CD4-positive, alpha-beta memory T cell (primary cell): ENCODE measurements at places on chromosomes 2 and 18.
A peak's percentile ranks its signal among the peaks of the same experiment; 100 is the strongest.

DNA sequence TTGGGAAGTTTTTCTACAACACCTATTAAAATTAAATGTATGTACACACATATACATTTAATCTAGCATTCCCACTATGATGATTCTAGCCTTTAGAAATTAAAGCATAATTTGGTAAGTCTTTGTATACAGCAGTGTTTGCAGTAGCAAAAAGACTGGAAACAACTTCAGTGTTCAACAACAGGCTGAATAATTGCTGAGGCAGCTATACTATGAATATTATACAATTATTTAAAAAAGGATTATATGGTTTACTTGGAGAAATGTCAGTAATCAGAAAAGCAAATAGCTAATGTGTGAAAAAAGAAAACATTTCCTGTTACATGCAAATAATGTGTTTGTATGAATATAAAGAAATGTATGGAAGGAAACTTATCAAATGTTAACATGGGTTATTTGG is 1.4 kb upstream of the ZNF638 start:
- DNase-seq, result no peak

DNA sequence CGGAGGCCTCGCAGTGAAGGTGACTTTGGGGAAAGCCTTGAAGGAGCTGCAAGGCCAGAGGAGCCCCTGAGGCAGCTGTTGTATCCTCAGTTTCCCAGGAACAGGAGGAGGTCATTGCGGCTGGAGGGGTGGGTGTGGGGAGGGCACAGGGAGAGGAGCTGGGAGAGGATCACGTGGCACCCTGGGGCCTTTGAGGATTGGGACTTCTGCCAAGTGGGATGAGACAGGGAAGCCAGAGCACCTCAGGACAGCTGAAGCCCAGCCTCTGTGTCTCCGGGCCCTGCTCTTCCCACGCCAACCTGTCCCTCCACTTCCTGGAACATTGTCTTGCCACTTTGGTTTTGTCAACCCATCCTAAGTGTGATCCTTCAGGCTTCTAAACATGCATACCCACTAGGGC is 19.4 kb upstream of the RRM2 start:
- DNase-seq, result no peak

GRCh38 chr2:119660343-119660658 is 18.7 kb upstream of the TMEM177 start:
- no peak for DNase-seq

DNA sequence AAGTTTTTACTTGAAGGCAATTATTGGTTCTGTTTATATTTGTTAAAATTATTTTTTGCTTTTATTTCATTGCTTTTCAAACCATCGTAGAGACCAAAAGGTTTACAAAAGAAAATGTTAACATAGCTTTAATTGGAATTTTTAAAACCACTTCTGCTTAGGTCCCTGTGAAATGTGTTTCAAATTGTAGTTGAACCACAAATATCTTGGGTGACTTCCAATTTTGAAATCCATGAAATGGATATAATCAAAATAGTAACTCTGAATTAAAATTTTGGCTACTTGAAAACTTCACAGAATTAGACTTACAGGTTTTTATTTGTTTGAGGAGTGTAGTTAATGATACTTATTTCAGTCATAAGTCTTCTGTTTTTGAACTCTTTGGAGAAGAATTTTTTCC is 3.1 kb upstream of the SPAG16 start:
- no peak for DNase-seq

DNA sequence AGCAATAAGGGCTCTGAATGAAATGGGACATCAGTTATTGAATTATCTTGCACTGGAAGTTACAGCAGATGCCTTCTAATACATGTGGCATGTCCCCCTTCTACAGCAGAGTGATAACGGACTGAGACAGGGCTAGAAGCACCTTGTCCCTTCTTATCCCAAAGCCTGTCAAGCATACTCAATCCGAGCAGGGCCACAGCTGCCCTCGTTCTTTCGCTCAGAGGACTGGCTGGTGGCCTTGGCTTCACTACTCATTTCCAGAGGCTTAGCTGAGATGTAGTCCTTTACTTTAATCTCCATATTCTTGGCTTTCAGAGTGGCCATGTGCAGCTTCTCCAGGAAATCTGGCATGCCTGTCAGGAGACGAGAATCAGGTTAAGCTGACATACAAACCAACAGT is 22.1 kb downstream of the STARD7 start:
- DNase-seq, result no peak

GRCh38 chr2:105180491-105180972 is 61.0 kb upstream of the GPR45 start:
- DNase-seq, result no peak

DNA sequence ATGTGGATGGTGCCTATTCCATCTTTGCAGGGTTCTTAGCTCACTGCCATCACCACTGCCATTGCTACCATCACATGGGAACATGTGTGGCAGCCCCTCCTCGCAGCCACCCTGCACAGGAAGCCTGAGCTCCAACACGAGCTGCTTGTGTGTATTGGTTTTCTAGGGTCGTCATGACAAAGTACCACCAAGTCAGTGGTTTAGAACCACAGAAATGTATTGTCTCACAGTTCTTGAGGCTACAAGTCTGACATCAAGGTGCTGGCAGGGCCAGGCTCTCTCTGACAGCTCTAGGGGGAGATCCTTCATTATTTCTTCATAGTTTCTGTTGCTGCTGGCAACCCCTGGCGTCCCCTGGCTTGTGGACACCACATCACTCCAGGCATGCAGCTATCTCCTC is 10.3 kb upstream of the IL1R2 start:
- DNase-seq, result no peak

DNA sequence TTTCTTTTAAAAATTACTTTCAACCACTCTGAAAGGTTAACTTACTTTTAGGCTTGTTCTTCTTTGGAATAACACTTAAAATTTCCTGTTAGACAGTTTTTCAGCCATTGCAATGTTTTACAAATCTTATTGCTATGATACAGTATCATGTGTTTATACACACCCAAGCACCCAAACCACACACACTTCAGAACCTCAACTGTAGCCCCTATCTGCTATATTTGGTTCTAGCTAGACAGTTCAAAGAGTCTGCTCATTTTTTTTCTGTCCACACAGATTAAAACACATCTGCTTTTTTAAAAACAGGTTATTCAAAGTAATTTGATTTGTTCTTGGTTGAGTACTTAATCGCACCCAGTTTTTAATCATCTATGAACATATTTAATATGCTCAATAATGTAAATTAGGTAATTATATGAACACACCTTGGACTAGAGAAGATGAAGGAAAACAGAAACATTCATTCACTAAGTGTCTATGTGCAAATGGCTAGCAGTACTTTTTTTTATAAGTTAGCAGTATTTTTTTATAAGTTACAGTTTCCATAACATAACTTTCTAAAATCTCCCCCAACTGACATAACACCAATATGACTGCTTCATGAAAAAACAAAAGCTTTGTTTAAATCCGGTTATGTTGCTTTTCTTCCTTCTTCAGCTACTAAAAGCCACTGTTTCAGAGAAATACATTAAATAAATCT is 17.6 kb downstream of the FBXO11 start:
- DNase-seq, result peak; percentile 63
